ENCODE measurements at places on chromosomes 12 and 14. TPM values are rescaled to one million over a fixed set of nuclear protein-coding genes. Genes with fewer than 3 reads are reported as not detected.

AKAP6 gene
- polyA plus RNA-seq, result 1.9 TPM

DPF3 gene
- 4.5 TPM for polyA plus RNA-seq

SMCO2 gene
- polyA plus RNA-seq, result 0.37 TPM

GYS2 gene
- 0.10 TPM for polyA plus RNA-seq

C12orf54 gene
- polyA plus RNA-seq, result 0.34 TPM

TIMELESS gene
- 38.3 TPM for polyA plus RNA-seq

GZMB gene
- 0.60 TPM for polyA plus RNA-seq

ADAM21 gene
- polyA plus RNA-seq, result 0.36 TPM

SYNE3 gene
- 6.1 TPM for polyA plus RNA-seq

SLC8A3 gene
- 0.50 TPM for polyA plus RNA-seq

ABCD2 gene
- 0.03 TPM for polyA plus RNA-seq

AQP6 gene
- 19.2 TPM for polyA plus RNA-seq

LHX5 gene
- polyA plus RNA-seq, result not detected

NRL gene
- polyA plus RNA-seq, result 2.1 TPM

- no peak for DNase-seq
Observed at GRCh38 chr14:69242311-69243224, 17.4 kb upstream of the GALNT16 start.

- no peak for DNase-seq
Observed at GRCh38 chr12:105504286-105504685, 173.8 kb downstream of the C12orf75 start.

GRCh38 chr12:32475724-32476123, 76.4 kb downstream of the FGD4 start:
- DNase-seq, result no peak

DNA sequence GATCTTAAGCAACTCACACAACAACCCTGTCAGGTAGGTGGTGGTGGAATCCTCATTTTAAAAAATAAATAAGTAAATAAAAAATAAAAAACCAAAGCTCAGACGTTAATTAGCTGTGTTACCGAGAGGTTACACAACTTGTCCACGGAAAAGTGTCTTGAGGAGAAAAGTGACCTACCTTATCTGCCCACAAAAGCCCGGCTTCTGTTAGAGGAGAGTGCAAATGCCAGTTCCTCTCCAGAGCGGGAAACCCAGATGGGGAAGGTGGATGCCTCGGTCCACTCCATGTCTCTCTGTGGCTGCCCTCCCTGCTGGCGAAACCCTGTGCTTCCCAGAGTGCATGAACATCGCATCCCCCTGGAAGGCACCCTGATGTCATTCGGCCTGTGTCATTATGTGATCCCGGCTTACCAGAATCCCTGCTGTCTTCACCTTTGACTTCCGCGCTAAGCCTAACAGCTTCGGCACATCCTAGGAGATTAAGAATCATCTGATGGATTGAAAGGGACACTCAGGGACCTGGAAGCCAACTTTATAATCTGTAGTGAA, 6.4 kb downstream of the MLXIP start:
- DNase-seq, result no peak

DNA sequence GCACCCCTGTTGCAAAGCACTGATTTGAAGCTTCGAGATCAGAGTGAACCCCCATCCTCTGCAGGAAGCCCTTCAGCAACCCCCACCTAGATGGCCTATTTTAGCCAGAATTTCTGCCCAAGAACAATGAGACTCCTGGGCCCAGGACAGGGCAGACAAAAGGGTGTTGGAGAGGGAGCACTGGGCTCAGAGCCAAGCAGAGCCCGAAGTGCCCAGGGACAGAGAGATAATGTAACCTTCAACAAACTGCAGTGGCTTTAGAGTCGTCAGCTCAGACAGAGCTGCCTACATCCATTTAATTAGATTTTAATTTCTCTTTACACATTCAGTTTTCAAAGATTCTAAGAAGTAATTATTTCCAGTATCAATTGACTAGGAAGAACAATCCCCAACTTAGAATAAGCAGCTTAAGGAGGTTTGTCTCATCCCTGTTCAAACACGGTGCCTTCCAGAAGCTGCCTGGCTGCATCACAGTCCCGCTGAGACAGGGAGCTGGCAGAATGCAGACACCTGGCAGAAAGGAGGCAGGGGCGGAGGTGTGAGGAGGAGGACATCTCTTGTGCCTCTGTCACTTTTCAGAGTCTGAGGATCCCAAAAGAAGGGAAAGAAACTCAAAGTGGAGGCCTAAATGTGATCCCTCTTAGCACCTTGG, 504.9 kb upstream of the CCDC196 start:
- DNase-seq, result no peak

DNA sequence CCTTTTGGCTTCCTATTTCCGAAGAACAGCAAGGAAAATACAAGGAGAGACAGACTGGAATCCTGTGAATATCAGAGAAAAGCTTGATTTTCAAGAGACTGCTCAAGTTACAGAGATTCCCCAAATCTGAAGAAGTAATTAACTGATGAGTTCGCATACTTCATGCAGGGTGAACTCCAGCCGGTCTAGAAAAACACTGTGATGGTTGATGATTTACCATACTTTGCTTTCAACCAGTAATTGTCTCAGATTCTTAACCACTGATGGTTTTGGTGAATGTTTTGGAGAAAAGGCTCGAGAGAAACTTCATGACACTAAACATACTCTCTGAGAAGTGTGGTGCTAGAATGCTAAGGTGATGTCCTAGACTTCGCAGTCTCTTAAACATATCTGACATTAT, 4.4 kb upstream of the PLXNC1 start:
- no peak for DNase-seq

DNA sequence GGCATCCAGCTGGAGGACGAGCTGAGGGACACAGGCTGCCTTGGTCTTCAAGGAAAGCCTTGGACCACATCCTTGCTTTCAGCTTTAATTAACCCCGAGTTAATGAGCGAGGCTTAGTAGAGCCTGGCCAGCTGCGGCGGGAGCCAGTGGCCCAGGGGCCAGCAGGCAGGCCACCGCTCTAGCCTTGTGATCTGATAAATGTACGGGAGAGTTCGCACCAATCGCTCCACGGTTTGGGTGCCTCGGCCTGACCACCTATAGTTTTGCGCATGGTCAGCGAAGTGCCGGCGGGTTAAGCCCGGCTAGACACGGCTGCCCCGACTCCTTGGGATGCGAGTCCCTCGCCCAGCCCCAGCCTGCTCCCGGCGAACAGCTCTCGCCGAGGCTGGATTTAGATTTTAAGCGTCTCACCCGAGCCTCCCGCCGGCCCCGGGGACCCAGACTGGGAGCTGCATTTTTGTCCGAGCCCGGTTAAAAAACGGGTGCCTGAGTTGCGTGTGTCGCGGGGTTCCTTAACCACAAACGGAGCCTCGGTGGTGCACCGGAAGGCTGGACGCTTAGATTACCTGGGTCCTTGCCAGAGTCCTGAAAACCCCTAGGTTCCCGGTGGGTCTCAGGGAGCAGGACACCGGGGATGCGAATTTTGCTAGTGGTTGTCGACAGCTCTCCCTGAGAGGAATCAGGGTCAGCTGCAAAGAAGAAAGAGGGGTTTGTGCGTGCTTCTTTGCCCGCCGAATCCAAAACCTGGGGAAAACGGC, 2.9 kb upstream of the HOXC12 start:
- no peak for DNase-seq

GRCh38 chr12:55469291-55469690, 647 bp downstream of the OR6C70 start:
- no peak for DNase-seq

- DNase-seq, result no peak
Observed at GRCh38 chr14:69088586-69088985, 64.3 kb downstream of the DCAF5 start.

- no peak for DNase-seq
Observed at GRCh38 chr12:68975811-68976210, 42.8 kb upstream of the CPM start.

- no peak for DNase-seq
Observed at GRCh38 chr14:64789696-64790095, 85.5 kb downstream of the PLEKHG3 start.

- DNase-seq, result no peak
Observed at GRCh38 chr14:73684627-73685026, 29.6 kb downstream of the PNMA1 start.

- no peak for DNase-seq
Observed at GRCh38 chr14:62453226-62453625, 592.0 kb downstream of the KCNH5 start.

GRCh38 chr14:33390335-33390734, 451.7 kb downstream of the NPAS3 start:
- no peak for DNase-seq

DNA sequence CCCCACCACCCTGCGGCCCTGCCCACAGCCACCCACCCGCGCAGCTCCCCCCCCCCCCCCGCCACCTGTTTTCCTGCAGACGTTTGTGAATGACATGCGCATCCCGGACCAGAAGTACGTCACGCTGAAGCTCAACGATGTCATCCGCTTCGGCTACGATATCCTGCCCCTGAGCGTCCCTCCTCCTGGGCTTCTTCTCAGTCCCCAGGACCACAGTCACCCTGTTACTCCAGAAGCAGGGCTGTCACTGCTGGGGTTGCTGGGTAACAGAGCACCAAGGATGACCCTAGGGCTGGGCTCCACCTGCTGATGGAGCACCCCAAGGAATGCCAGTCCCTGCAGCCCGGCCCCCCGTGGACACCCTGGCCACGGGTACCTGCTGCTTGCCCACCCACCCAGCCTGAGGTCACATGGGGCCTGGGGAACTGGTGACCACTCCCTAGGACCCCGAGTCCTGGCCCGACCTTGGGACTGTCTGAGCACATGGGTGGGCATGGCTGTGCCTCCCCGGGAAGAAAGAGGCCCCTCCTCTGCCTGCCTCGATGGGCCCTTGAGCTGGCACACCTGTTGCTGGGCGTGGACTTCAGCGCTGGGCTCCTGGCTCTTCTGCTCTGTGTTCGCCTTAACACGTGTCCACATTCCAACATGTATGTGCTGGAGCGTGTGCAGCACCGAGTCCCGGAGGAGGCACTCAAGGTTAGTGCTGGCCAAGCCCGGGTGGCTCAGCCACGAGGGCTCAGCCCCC, 12.9 kb downstream of the CEP170B start:
- DNase-seq, result no peak

DNA sequence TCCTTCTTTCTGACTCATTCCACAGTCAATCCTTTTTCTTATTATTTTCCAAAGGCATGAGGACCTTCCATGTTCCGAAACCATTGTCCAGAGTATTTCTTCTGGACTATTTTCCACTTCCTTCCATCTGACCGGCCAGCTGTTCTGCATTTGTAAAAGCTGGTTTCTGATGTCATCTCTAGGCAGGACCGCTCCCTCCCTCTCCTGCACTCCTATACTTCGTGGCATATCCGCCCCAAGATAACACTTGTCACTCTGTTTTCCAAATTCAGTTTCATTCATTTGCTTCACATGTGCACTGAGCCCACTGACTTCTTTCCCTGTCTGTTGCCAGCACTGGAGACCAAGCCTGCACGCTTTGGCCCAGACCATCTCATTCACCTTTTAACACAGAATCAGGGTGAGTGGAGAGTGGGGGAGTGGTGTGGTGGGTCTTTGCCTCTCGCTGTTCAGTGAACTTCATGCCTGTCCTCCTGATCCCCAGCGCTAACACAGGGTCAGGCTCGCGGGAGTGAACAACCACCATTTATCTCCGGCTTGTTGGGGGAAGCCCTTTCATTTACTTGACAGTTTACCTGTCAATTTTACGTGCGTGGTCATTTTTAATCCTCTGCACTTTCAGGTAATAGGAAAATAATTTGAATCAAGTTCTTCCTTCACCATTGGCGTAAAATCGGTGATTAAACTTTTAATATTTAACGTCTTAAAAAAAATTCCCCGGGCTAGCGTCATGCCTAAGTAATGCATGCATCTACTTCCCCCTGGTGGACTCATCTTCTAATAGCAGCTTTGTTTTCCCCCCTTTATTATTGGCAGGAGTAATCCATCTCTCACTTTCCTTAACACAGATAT, 52.5 kb downstream of the C12orf75 start:
- peak; percentile 26 for DNase-seq

DNA sequence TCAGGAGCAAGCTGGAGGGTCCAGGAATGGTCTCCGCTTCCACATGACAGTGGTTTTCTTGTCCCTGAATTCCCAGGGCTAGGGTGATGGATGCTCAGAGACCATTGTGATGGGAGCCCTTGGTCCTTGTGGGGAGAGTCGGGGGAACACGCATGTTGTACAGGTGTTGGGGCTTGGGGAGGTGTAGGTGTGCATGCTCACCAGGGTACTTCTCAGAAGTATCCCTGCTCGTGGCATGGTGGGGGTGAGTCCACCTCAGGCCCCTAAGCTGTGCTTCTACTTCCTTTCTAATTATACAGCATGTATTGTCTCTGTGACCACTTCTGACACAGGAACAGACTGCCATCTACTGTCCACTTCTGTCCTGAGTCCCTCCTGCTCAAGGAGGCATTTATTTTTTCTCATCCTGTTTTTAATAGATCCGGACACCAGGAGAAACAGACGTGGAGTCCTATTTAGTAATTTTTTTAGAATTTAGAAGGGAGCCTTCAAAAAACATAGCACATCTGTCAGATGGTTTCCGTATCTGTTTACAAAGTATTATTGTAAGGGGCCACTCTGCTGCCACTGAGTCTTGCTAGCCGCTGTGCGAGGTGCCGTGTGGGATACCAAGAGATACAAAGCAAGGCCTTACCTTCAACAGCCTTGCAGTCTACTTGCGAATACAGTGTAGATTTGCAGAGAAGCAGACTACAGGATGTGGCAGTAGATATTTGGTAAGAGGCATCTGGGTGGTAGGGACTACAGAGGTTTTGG, 10.5 kb downstream of the NTF3 start:
- DNase-seq, result no peak

- no peak for DNase-seq
Observed at GRCh38 chr12:105233041-105233905, 2.7 kb downstream of the APPL2 start.

- DNase-seq, result no peak
Observed at GRCh38 chr12:121293603-121294002, 2.9 kb downstream of the CAMKK2 start.

- DNase-seq, result no peak
Observed at GRCh38 chr12:58720421-58720820, 199.9 kb downstream of the LRIG3 start.

DNA sequence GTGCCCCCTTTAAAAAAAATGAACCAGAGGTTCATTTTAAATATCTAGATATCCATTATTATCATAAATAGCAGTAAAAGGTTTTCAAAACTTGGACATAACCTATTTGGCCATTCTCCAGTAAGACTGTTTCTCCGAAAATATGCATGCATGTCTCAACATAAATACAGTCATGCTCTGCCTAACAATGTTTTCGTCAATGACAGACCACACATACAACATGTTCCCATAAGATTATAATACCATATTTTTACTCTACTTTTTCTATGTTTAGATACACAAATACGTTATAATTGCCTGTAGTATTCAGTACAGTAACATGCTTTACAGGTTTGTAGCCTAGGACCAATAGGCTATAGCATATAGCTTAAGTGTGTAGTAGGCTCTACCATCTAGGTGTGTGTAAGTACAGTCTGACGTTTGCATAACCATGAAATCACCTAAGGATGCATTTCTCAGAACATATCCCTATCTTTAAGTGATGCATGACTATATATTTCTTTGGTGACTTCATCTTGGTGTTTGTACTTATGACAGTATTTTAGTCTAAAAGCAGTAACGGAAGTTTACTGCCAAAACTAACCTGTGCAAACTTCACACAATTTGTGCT, 3.2 kb downstream of the TMEM19 start:
- DNase-seq, result no peak

Measured in left renal pelvis (tissue), 4 donors.